ENCODE measurements at places on chromosomes 2 and 18.

- DNase-seq: no peak
Observed at GRCh38 chr2:27079233-27080139, 1.1 kb downstream of the EMILIN1 start.

DNA sequence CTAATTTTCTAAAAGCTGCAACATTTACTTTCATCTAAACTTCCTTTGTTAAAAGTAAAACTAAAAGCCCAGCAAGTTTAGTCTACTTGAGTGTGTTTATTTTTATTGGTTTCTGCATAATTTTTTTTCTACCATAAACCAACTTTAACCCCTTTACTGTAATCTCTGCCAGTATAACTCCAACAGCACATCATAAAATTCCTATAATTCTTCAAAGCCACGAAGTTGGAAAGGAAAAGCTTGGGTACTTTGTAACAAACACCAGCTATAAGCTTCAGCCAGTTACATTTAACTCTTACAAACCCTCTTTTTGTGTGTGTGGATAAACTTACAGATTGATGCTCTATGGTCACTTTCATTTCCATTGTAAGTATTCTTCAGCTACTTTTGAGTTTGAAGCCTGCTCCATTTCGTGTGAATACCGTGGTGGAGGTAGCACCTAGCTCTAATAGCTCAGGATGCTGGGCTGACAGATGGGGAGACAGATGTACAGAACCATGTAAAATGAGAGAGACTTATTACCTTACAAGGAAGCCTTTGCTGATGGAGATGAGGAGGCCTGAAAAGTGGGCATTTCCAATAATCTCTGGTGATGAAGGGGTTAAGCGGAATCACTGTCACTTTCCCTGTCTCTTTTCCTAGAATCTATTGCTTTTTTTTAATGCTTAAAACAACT, 42.5 kb downstream of the ZEB2 start:
- DNase-seq: no peak

DNA sequence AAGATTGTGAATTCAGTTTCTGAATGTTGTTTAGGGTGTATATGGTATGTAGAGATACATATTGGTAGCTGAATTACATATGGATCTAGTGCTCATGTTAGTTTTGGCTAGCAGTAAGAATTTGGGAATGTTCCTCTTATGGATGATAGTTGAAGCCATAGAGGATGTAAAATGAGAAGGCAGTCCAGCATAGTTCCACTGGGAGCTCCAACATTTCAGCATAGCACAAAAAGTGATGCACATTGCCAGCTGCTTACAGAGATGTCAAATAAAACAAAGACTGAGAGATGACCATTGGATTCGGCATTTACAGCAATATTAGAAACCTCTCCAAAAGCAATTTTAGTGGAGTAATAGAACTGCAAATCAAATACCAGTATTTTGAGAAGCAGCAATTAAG, 77.4 kb downstream of the EML4 start:
- no peak for DNase-seq

- no peak for DNase-seq
Observed at GRCh38 chr18:41096504-41096903, 858.5 kb upstream of the PIK3C3 start.

- no peak for DNase-seq
Observed at GRCh38 chr18:4125224-4125623, 329.9 kb downstream of the DLGAP1 start.

GRCh38 chr18:3380384-3380961, 69.5 kb upstream of the TGIF1 start:
- DNase-seq: no peak

DNA sequence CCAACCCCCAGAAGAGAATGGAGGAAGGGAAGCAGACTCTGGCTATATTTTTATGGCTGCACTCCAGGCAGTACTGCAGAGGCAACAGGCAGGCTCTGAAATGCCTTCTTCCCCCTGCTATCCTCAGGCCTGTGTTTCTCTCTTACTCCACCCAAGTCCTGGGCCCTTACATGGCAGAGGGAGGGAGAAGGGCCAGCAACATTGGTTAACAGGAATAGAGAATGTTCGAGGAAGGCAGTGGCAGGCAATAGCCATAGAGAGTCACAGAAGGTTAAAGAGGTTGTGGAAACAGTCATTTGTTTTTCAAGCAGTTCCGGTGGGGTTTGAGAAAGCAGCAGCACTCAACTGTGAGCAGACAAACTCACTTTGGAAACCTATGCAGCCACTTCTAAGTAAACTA, 15.1 kb upstream of the DARS1 start:
- no peak for DNase-seq

- DNase-seq: peak; percentile 16
Observed at GRCh38 chr2:80073134-80073561, 231.4 kb downstream of the LRRTM1 start.

DNA sequence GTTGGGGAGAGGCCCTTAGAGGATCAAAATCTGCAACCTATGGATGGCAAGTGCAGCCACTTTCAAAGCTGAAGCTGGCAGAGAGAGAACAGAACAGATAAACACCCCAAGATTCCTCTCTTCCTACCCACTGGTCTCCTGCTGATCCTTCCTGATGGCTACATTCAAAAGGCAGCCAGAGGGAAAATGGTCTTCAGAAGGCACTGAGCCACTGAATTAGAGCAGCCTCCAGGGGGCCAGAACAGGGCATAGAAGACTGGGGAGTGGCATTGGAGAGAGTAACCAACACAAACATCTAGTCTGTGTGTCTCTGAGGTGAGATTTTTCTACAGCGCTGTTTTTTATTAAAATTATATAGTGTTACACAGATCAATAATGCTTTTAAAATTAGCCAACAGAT, 432.6 kb downstream of the PARD3B start:
- no peak for DNase-seq

- DNase-seq: no peak
Observed at GRCh38 chr2:127059559-127059958, 47.4 kb downstream of the BIN1 start.

GRCh38 chr18:21404426-21404825, 162.4 kb downstream of the GREB1L start:
- no peak for DNase-seq

DNA sequence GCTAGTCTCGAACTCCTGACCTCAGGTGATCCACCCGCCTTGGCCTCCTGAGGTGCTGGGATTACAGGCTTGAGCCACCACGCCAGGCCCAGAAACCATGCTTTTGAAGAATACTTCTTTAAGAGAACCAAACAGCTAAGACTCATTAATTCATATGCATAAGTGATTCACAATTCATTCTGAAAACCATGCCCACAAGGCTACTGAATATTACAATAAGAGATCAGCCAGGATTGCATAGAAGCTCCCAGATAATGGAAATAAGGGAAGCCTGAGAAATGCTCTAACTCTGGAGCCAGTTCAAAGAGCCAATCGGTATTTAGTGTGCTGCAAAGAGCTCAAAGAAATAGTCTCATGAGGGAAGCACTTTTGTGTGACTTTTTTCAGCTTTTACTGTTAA, 2.4 kb downstream of the ZNF396 start:
- no peak for DNase-seq

DNA sequence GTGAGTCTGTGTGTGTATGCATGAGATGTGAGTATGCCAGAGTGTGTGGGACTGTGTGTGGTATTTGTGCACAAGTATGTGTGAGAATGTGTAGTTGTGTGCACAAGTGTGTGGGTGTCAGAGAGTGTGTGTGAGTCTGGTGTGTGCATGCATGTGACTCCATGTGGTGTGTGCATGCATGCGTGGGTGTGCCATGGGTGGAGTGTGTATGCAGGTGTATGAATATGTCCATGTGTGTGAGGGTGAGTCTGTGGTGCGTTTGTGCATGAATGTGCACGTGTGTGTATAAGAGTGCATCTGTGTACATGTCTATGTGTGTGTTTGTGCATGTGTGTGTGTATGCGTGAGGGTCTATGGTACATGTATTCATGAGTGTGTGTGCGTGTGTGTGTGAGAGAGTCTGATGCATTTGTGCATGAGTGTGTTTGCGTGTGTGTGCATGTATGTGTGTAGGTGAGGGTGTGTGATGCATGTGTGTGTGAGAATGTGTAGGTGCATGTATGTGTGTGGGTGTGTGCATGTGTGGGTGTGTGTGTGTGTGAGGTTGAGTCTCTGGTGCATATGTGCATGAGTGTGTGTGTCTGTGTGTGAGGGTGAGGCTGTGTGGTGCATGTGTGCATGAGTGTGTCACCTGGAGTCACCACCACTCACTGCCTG, 226.8 kb downstream of the LDLRAD4 start:
- no peak for DNase-seq

DNA sequence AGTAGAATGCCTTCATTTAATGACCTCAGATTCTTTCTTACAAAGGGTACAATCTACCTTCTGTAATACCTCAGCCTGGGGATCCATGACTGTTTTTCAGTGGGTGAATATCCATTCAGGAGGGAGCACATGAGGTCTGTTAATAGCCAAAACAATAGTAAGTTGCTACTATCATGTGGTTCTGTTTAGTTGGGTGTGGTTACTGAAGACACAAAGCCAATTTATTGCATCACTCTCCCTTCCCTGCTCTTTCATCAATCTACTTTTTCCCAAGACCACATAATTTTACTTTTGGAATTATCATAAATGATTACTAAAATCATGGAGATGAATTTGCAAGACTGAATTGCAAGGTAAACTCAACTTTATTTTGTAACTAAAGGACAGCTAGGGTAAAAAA, 254.2 kb downstream of the GALNT13 start:
- DNase-seq: no peak

GRCh38 chr18:44731530-44732237, 51.0 kb downstream of the SETBP1 start:
- no peak for DNase-seq

GRCh38 chr2:119205001-119205706, 18.5 kb upstream of the STEAP3 start:
- DNase-seq: no peak

- no peak for DNase-seq
Observed at GRCh38 chr2:36570416-36570815, 27.6 kb downstream of the FEZ2 start.

DNA sequence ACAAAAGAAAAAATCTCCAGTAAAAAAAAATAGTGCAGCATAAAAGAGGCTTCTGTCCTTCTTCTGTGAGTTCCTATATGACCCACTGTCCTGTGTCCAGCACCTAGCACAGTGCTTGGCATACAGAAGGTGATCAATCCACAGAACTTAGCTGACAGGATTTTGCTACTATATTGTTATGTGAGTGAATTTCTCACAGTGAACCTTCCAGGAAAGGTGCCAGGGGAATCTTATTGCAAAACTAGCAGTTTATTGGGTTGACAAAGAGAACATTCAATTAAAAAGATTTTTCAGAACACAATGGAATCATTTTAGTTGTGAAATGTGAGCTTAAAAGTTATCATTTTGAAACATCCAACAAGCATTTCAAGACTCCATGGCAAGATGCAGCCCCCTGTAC, 12.4 kb upstream of the TRIB2 start:
- no peak for DNase-seq

DNA sequence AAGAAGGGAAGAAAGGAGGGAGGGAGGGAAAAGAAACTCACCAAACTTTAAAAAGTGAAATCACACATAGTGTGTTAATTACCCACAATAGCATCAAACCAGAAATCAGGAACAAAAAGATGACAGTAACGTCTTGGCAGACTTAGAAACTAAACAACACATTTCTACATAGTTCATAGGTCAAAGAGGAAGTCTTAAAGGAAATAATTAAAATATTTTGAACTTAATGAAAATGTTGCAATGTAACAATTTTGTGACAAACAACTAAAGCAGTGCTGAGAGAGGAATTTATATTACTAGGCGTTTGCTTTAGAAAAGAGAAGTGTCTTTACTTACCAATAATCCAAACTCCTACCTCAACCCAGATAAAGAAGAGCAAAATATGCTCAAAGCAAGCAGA, 505.0 kb upstream of the ID2 start:
- no peak for DNase-seq

DNA sequence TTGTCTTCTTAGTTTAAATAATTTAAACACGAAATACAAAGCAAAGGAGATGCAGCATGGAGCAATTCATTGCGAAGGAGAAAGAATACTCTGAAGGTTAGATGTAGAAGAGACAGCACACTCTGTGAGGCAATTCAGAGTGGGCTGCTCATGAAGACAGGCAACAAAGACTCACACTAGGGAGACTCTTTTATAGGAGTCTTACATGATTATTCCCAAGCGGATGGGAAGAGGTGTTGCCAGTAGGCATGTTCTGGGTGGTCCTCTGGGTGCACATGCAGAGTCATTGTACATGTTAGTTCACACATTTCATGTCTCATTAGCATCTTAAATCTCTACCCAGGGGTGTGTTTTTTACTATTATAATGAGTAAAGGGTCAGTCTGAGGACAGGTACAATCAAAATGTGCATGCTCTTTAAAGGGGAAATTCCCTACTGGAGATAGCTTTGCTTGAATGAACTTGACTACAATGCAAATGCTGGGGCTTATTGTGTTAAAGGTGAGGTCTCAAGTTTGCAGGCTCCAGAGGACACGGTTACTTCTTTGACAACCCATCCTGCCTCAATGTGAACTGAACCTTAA, 275.5 kb downstream of the CDH19 start:
- DNase-seq: no peak

DNA sequence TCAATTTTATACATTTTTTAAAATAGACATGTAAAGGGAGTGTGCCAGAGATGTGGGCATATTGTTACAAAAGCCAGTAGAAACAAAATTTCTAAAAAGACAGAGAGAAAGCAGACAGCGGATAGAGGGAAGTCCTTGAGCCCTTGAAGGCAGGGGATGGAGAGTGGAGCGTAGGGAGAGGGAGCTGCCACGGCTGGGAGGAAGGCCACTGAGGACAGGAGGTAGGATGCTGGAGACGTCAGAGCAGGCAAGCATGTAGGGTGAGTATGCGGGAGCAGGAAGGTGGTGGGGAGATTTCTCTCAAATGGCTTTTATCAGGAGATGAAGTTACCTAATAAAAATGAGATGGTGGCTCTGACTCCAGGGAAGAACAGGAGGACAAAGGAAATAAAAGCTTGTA, 24.0 kb upstream of the NCL start:
- DNase-seq: no peak

- DNase-seq: no peak
Observed at GRCh38 chr2:156526950-156527636, 90.9 kb downstream of the GPD2 start.

DNA sequence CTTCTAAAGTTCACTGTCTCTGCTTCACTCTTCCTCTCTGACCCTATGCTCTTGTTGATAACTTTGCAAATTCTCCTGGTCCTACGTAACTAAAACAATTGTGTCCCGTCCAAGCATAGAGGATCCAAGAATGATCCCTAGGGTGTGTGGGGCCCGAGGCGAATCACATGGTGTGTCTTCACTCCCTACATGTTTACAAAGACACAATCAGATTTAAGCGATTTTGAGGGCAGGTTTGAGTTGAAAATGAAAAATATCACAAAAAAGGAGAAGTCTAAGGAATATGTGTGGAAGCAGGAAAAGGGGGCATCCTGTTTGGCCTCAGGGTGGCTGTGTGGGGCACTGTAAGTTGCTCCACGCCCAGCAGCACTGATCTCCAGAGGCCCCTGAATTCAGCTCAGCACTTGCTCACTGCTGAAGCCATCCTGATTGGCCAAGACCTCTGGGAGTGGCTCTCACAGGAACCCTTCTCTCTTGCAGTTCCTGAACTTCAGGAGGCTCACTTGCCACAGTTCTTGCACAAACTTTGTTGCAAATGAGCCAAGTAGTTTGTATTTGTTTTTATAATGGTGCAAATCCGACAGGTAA, 363.6 kb downstream of the ZNF521 start:
- DNase-seq: no peak

All from cerebellar nuclear complex (tissue), 1 donor.